ENCODE measurements at places on chromosomes 1 and 21. TPM values are rescaled to one million over a fixed set of nuclear protein-coding genes. Genes with fewer than 3 reads are reported as not detected.
A peak's percentile ranks its signal among the peaks of the same experiment; 100 is the strongest.

- no peak for DNase-seq
These were observed 280.3 kb downstream of the HMCN1 start for GRCh38 chr1:186014370-186015037.

- DNase-seq = no peak
These were observed 6.5 kb downstream of the RHEX start for GRCh38 chr1:206059355-206059915.

DNA sequence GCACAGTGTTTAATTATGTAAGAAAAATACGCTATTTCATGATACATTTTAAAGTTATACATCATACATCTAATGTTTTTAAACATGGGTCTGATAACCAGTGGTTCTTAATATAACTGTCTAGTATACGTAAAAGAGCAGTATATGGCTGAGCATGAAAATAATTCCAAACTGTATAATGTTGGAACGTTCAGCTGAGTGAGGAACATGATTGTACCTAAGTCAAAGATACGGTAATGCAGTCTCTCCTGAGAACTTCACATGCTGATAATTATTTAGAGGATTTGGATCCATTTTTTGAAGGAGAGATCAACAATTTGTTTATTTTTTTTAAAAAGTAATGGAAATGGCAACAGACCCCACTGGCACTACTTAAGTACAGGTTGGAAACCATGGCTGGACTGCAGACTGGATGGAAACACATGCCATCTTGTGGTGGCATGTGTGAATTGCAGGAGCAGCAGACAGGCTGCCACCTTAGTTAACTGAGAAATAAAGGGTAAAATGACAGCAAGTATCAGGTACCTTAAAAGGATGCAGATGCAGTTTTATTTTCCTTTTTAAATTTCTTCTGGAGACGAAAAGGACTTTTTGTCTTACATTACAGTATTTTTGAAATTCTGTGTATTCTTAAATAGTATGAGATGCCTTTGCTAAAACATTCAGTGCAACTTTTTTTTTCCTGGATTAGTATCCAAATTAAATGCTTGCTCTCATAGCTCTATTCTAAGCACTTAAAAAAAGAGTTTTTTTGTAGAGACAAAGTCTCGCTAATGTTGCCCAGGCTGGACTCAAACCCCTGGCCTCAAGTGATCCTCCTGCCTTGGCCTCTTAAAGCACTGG, 73.8 kb downstream of the MTR start:
- DNase-seq = no peak

DNA sequence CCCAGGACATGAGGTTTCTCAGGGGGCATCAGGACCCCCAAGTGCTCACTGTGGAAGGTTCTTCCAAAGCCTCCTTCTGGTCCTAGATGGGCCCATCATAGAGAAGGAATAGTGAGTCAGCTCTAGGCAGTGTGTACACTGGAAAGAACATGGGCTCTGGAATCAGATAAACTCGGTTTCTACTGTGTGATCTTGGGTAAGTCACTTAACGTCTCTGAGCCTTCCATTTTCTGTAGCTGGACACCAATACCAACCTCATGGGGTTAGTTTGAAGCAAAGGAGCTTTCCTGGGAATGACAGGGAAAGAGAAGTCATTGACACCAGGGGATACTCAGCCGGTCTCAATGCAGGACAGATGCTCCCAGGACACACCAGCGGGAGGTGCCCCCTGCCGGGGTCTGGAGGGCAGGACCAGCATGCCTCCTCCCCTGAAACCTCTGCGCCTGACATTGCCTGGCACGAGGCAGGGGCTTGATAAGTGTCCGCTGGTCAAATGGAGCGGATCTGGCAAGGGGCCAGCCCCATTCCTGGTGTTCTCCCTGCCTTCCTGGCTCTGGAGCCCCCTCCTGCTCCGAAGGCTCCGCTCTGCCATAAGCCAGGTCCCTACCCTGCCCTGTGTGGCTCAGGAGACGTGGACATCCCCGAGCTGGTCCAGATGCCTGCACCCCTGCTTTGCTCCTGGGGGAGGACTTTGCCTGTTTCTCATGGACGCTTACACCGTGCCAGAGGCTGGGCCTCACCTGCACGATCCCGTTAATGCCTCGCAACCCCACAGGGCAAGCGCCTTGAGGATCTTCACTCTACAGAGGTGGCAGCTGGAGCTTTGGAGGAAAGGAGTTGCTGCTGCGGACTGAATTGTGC, 52.8 kb downstream of the EDN2 start:
- DNase-seq = peak; percentile 31

The ASCL5 gene
- total RNA-seq = not detected

DNA sequence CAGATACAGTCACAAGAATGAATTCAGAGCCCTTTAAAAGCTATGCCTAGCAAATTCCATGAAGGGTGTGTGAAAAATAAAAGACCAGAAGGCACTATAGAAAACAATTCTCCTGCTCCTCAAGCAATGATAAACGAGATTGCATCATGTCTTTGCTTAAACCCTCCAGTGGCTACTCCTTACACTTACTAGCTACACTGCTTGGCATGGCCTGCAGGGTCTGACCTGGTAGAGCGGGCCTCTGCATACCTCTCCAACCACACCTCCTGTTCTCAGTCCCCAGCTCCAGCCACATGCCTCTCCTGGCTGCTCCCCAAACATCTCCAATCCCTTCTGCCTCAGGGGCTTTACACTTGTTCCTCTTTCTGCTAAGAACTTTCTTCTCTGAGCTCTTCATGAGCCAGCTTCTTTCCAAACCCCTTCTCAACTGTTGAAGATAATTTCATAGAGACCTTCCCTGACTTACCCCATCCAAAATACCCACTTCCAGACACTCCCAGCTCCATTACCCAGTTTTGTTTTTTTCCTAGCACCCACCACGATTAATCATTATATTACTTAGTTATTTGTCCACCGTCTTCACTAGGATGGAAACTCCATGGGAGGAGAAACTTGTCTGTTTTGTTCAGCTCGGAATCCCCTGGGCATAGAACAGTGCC, 11.2 kb upstream of the CREG1 start:
- DNase-seq = no peak

GRCh38 chr1:68191717-68192116, 40.6 kb downstream of the WLS start:
- DNase-seq = no peak

GRCh38 chr1:26190373-26190987, at the start of gene CATSPER4:
Gene CATSPER4, plus strand, starts transcription at chr1:26190602. Its CDS starts 26 bp downstream, at chr1:26190628.
- DNase-seq = no peak

The GJA9 gene
- not detected for total RNA-seq

The GALNT2 gene
- 28.3 TPM for total RNA-seq

DNA sequence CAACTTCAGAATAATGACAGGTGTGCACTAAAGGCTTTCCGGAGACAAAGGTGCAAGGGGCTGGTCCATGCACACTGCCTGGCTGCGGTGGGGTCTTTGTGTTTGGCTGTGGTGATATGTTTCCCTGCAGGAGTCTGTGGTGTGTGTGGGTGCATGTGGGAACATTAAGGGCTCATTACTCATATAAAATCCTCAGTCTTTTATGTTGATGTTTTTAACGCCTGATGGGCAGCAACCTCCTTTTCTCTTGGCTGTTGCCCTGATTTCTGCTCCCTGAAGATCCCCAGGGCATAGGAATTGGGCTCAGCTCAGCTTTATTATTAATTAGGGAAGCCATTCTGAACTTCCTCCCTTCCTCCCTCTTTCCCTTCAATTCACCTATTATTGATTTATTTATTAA, 67.6 kb upstream of the SPAG17 start:
- DNase-seq = no peak

DNA sequence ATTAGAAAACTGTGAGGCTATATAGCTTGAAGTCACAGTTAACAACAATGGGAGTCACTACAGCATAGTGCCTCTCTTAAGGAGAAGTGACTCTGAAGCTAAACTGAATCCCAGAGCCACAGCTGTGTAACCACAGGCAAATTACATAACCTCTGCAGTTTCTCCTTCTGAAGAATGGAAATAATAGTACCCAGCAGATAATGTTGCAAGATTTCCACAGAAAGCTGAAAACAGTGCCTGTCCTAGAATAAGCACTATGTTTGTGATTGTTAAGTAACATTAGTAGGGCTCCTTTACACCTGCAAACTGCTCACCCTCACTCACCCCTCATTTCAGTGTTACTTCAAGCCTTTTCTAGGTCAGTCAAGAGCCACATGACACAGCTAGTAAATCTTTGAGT, 886.7 kb downstream of the PLA2G4A start:
- no peak for DNase-seq

The CAMTA1 gene
- 160 TPM for total RNA-seq

The DCST1 gene
- total RNA-seq = not detected

The MAST2 gene
- 104 TPM for total RNA-seq

The RNU5D-1 gene
- not detected for total RNA-seq

DNA sequence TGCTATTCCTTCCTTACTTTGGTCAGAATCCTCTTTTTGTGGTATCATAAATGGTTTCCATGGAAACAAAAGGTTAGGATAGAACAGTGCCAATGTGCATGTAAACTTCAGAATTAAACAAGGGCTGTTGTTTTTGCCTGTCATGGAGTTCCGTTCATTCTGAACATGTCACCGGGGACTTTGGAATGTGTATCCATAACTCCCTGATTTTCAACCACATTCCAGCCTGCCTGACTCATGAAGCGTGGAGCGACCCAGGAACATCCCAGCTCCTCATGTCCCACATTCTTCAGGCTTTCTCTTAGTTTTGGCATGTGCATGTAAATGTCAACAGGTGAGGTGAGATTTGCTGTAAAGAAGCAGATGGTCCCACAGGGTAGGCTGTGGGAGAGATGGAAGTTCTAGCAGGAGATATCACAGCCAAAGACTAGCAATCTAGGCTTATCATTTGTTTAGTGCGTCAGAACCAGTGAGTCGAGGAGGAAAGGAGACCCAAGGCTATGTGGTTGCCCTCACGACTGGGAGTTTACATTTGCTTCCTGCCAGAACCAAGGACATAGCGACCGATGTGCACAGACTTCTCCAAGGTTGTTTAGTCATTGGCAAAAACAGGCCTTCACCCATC, 23.0 kb upstream of the DNAJC11 start:
- no peak for DNase-seq

The EDN2 gene
- 0.47 TPM for total RNA-seq

GRCh38 chr1:238606896-238607295, 716.2 kb upstream of the ZP4 start:
- DNase-seq = no peak

GRCh38 chr1:200880212-200880611, 7.4 kb downstream of the GPR25 start:
- no peak for DNase-seq

The C1orf21 gene
- total RNA-seq = 79.9 TPM

The GUCA2A gene
- not detected for total RNA-seq

DNA sequence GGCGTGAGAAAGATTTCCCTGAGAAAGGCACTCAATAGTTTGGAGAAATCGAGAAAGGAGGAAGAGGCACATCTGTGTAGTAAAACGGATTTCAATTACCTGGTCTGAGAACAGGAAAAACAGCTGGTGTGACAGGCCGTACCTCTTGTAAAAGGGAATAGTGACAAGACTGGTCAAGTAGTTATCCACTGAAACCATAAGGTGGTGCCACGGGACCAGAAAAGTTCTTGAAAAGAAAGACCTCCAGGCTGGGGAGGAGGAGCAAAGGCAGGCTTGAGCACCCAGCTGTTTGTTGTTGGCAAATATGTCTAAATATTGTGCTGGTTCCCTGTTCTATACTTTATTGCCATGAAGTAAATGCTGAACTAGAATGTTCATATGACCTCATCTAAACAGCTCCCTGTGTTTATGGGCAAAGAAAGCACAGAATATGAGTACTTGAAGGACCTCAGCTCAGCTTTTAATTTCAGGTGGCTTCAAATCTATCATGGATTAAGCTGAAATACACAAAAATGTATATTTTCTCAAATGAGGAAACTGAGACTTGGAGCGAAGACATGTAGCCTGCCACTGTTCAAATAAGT, 4.0 kb downstream of the HAO2 start:
- DNase-seq = no peak

DNA sequence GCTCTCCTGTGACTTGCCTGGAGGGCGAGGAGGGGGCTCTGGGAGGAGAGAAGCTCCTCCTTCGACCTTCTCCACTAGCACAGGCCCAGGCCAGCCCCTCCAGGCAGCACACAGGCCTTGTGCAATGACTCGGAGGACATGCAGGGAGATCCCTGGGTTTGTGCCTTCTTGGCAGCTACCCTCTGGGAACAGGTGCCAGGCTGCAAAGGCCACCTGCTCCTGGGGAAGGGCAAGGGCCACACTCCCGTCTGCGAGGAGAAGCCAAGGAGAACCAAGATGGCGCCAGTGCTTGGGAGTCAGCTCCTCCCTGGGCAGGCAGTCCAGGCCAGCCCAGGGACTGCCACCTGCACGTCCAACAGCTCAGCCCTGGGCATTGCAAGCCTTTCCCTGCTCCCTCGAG, 15.3 kb downstream of the CASZ1 start:
- no peak for DNase-seq

DNA sequence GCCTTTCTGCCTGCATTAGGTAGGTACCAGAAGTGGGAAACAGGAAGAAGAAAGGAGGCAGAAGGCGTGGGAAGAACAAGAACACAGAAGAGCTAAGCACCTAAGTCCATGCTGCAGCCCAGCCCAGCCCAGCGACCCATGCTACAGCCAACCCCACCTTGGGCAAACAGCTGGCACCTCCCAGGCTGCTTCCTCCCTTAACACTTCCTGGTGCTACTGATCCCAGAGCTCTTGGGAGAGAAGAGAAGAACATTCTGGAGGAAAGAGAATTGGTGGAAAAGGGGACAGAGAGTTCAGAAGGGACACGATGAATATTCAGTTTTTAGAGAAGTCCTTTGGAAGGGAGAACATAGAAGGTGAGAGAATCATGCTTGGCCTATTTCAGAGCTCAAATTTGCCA, 28.5 kb downstream of the PLEKHA6 start:
- no peak for DNase-seq

GRCh38 chr1:43673261-43673660, 23.3 kb downstream of the KDM4A start:
- no peak for DNase-seq

The KCNA2 gene
- total RNA-seq = 0.71 TPM

DNA sequence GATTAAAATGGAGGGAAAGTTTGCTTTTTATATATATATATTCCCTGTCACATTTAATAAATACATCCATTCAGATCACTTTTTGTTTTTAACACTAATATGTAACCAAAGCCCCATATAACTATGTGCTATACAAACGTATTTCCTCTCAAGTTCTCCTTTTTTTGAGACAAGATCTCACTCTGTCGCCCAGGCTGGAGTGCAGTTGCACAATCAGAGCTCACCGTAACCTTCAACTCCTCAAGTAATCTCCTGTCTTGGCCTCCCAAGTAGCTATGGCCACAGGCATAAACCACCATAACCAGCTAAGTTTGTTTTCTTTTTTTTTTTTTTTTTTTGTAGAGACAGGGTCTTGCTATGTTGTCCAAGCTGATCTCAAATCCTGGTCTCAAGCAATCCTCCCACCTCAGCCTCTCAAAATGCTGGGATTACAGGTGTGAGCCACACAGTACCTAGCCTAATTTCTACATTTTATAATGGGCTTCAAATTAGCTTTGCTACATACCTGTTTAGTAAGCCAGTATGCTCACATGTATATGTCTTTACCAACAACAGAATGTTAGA, 120.0 kb downstream of the TGFBR3 start:
- DNase-seq = no peak

GRCh38 chr1:234488054-234489006, 9.4 kb upstream of the TARBP1 start:
- DNase-seq = no peak
